ENCODE measurements at places on chromosomes 4 and X.
A peak's percentile ranks its signal among the peaks of the same experiment; 100 is the strongest.

DNA sequence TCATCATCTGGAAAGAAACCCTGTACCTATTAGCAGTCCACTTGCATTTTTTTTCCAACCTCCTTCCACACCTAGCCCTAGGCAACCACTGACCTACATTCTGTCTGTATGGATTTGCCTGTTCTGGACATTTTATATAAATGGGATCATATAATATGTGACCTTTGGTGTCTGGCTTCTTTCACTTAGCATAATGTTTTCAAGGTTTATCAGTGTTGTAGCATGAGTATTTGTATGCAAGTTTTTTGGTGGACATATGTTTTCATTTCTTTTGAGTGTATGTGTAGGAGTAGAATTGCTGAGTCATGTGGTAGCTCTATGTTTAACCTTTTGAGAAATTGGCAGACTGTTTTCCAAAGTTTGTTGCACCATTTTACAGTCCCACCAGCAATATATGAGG, 198.6 kb downstream of the CEP135 start:
- no peak for DNase-seq

GRCh38 chr4:101774807-101775206, 15.7 kb upstream of the BANK1 start:
- no peak for DNase-seq

DNA sequence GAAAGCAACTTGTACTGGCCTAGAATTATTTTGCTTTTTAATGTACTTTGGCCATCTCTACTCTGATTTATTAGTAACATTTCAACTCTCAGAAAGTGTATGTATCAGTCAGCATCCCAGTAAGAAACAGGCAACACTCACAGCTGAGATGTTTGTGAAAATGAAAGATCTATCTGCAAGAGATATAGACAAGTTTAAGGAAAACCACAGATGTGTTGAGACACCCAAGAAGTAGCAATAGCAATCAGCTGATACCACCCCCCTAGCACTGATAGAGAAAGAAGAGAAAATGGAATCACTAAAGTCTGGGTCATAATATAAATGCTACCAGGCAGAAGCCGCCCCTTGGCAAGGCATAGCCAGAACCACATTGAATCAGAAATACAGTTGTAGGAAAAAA, 372.0 kb downstream of the ARAP2 start:
- DNase-seq: no peak

GRCh38 chrX:55056820-55057674, 17.8 kb upstream of the PAGE2B start:
- no peak for DNase-seq

DNA sequence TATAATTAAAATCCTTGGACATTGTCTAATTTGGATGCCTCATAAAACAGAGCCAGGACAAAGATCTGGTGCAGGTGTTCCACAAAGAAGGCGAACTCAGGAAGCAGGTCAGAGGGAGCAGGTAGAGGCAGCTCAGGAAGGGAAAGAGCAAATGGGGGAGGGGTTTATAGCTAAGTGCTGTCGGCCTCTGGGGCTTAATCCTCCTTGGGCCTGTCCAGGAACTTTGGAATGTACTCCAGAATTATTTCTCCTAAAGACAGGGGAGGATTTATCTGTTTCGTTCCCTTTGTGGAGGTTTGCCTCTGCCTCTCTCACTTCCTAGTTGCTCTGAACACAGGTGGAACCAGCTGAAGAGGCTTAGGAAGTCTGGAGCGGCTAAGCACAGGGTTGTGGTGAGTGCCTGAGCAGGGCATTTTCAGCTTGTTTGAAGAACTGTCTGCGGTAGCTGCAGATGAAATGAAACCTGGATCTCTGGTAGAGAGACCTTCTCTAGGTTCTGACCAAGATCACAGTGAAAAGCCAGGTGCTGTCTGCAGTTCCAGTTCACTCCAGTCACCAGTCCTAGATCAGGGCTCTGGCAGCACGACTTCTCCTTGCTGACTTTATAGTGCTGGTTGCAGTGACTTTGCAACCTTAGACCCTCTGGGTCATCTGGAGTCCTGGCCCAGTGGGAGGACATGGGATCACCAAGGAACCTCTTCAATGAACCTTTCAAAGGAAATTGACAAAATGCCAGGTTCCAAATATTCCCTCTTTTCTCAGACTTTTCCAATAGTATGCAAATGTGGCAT, 519.2 kb downstream of the PCDH10 start:
- no peak for DNase-seq

- peak; percentile 66 for DNase-seq
Measured at GRCh38 chr4:163048447-163048846, 118.2 kb downstream of the NAF1 start.
